ENCODE measurements at places on chromosomes 2 and 18. TPM values are rescaled to one million over a fixed set of nuclear protein-coding genes. Genes with fewer than 3 reads are reported as not detected.

- H3K36me3 ChIP-seq = no peaks in the 10 kb centered on the region
- no peak overlapping the region for H3K27ac ChIP-seq
- no peaks in the 10 kb centered on the region for H3K27me3 ChIP-seq
- DNase-seq = peak; percentile 28
- no peaks in the 10 kb centered on the region for H3K4me1 ChIP-seq
- no peak overlapping the region for H3K4me3 ChIP-seq
Measured at GRCh38 chr2:96098900-96099590, 17.3 kb downstream of the ADRA2B start.

DNA sequence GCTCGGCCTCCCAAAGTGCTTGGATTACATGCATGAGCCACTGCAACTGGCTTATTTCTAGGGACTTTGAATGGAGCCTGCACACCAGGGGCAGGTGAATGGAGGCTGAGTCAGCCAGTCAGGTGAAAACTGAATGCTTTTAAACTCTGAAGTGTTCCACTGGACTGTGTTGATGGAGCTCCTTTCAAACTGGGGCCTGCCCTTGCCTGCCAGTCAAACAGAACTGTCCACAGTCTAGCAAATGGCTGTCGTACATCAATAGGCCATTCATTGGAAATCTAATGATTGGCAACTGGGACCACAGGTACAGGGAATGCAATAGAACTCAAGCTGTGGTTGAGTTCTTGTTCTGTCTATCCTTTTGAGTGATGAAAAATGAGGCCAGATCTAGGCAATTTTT lies 966 bp upstream of the NOSTRIN start:
- no peaks in the 10 kb centered on the region for H3K4me1 ChIP-seq
- no peak overlapping the region for H3K4me3 ChIP-seq

DNA sequence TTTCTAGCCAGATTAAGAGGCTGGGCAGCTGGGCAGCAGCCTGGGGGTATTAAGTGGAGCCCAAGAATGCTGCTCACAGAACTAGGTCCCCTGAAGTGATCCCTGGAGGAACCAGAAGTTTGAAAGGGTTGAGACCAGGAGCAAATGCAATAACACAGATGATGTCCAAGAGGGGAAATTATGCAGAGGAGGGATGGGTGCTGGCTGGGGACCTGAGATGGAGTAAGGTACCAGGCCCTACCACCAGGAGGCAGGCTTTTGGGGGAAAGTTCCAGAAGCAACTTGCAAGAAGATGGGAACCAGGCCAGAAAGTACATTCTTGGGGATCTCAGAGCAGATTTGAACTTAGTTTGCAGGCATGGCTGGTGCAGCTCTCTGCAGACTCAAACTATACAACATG lies 175.1 kb downstream of the NCK2 start:
- no peak overlapping the region for H3K27ac ChIP-seq
- H3K27me3 ChIP-seq = no peaks in the 10 kb centered on the region
- H3K4me1 ChIP-seq = peaks cover 5% of the 10 kb centered on the region
- H3K36me3 ChIP-seq = no peaks in the 10 kb centered on the region

- H3K4me3 ChIP-seq = no peak overlapping the region
- H3K36me3 ChIP-seq = no peaks in the 10 kb centered on the region
- no peaks in the 10 kb centered on the region for H3K27me3 ChIP-seq
- no peak overlapping the region for H3K27ac ChIP-seq
- no peak for DNase-seq
Measured at GRCh38 chr2:15023221-15023620, 390.7 kb downstream of the LRATD1 start.

GRCh38 chr2:220356076-220356475 lies 728.6 kb downstream of the SLC4A3 start:
- DNase-seq = no peak
- H3K27ac ChIP-seq = no peak overlapping the region
- H3K36me3 ChIP-seq = no peaks in the 10 kb centered on the region
- no peaks in the 10 kb centered on the region for H3K27me3 ChIP-seq

AFF3 gene
- total RNA-seq = 78.8 TPM

CREG2 gene
- not detected for total RNA-seq

Data from stomach (tissue), 19 donors.